T follicular helper cell (primary cell): ENCODE measurements at places on chromosomes 11 and 22.

DNA sequence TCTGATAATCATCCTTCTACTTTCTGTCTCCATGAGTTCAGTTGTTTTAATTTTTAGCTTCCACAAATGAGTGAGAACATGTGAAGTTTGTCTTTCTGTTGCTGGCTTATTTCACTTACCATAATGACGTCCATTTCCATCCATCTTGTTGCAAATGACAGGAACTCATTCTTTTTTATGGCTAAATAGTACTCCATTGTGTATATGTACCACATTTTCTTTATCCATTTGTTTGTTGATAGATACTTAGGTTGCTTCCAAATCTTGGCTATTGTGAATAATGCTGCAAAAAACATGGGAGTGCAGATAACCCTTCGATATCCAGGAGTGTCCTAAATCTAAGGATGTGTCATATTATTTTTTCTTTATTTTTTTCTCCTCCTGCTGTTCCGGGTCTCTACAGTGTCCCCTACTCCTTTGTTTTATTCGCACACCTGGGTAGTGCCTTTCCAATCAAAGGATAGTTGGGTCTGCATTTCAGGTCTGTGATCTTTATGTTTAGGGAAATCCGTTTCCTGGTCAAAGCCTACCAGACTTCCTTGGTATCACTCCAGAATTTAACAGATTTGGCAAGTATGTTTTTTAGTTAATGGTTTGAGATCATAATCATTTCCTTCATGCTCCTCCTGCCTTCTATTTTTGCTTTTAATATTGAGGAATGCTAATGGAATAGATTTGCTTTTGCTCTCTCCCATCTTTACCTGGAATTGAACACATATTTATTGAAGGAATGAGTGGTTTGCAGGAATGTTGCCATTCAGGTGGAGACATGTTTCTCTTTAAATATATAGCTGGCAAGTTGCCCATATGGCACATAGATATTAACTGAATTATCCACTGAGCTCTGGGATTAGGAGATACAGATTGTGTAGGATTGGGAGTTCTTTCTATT, 53.7 kb downstream of the ARHGEF12 start:
- DNase-seq: no peak

- DNase-seq: no peak
These were observed 957.6 kb upstream of the CCDC90B start for GRCh38 chr11:84243629-84244263.

DNA sequence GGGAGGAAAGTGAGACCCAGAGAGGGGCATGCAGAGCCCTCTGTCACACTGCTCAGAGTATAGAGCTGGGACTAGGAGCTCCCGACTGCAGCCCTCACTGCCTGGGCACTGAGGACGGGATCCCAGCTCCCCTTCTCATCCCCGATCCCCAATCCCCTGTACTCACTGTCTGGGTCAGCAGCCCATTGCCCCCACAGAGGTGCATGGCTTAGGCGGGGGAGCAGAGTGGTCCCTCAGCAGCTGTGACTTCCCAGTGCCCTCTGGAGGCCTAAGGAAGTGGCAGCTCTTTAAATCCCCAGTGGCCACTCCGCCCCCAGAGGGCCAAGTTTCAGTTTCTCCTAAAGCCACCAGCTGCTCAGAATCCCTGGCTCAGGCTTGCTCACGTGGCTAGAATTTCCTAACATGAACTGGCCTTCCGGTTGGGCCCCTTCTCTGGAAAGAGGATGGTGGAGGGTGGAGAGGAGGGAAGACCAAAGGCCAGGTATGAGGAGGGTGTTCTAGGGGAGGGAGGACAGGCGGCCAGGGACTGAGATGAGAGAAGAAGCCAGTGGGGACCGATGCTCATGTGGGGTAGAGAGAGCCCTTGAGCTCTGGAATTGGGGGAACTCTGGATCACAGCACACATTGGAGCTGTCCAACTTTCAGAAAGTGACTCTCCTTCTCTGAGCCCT, at the start of gene BATF2:
BATF2 (minus strand) TSS at position 262 of the 671 bp plus-strand sequence; CDS start at position 205, 57 bp downstream.
- DNase-seq: no peak

- no peak for DNase-seq
These were observed 840 bp downstream of the SEZ6L start for GRCh38 chr22:26170112-26170492.

GRCh38 chr11:133506023-133506422, 26.3 kb downstream of the OPCML start:
- DNase-seq: no peak

GRCh38 chr11:12483604-12484003, 106.2 kb downstream of the PARVA start:
- DNase-seq: no peak

DNA sequence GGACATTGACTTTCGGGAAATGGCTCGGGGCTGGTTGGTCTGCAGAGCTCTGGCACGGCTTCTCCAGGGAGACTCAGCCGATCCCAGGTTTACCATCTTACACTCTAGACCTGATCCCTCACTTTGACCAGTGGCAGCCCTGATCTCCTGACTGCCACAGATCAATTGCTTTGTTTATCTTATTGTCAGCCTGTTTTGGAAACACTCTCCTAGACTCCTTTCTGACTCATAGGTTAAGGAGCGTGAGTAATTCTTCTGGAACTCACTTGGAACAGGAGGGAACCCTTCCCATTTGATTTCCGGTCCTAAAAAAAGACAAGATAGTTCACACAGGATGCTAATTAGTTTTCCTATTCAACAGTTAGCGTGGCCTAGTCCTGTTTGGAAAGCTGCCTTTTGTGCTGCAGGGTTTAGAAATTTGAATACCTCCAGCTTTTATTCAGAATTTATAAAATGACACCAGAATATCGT, 16.0 kb upstream of the BMAL1 start:
- DNase-seq: no peak

DNA sequence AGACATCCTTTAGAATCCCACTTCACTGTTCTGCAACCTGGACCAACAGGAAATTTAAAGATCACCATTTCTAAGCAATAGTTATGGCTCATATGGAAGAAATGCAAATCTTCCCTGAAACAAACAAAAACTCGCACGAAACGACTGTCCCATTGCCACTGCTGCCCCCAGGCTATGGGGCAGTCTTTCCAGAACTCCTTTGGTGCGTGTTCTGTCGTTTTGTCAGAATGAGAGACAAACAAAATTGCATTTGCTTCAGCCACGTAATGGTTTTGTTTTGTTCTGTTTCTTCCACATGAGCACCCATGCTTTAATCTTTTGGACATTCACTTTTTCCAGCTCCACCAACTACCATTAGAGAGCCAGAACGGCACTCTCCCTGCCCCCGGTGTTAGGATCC, 10.8 kb upstream of the FBLN1 start:
- no peak for DNase-seq

- DNase-seq: no peak
These were observed 84.4 kb upstream of the FIBIN start for GRCh38 chr11:26909515-26909914.

DNA sequence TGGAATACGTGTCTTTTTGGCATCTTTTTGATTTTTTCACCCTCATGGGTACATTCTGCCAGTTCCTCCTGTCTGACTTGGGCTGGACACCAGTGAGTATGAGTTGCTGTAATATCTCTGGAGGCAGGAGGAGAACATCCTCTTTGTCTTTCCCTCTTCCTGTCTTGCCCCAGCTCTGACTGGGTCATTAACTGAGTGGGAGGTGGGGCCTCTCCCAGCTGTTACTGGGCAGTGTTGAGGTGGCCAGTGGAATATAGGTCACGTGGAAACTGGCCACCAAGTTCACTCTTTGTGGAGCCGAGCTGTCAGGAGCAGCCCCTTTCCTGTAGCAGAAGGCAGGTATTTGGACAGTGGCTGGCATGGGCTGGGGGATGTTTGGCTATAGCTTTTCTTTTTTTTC, 2.2 kb downstream of the GLB1L2 start:
- DNase-seq: no peak

DNA sequence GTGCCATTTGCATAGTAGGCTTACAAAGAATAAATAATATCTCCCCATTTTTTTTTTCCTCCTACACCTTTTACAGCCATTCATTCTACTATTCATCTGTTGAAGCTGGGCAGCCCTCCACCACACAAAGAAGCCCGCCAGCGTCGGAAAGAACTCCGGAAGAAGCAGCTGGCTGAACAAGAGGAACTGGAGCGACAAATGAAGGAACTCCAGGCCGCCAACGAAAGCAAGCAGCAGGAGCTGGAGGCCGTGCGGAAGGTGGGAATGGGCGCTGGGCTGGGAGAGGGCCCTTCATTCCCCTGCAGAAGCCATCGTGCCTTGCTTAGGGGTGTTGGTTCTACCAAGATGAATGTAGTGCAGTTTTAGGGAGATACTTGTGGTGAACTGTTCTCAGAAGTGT, 68.6 kb downstream of the SWAP70 start:
- no peak for DNase-seq

DNA sequence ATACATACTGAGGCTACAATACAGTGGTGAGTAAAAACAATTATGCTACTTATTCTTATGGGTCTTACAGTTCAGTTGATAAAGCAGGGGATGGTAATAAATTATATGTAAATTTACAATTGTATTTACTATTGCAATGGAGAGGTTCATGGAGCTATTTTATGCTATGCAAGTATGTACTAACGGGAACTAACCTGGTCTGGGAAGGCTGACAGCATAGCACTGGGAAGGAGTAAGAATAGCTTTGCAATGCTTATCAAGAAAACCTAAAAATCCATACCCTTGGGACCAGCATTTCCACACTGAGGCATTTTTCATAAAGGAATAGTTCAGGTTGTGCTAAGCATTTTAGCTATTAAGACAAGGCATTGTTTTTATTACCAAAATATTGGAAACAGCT, 700.6 kb downstream of the NELL1 start:
- DNase-seq: no peak

GRCh38 chr22:43993072-43993760, 30.9 kb upstream of the PARVB start:
- peak; percentile 41 for DNase-seq

DNA sequence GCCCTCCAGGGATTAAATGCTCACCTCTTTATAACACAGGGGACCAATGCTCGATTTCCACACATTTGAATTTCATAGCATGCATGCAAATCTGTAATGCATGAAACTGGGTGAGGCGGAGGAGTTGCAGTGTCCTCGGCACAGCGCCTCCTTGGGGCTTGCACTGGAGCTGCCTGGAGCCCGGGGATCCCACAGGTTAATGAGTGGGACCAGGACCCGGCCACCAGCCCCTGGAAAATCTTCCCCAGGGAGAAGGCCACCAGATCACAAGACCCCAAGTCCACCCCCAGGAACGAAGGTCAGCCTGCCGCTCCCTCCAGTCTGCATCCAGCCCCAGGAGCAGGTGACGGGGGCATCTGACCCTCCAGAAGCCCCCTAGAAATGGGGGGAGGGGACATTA, 119.1 kb downstream of the MN1 start:
- no peak for DNase-seq

DNA sequence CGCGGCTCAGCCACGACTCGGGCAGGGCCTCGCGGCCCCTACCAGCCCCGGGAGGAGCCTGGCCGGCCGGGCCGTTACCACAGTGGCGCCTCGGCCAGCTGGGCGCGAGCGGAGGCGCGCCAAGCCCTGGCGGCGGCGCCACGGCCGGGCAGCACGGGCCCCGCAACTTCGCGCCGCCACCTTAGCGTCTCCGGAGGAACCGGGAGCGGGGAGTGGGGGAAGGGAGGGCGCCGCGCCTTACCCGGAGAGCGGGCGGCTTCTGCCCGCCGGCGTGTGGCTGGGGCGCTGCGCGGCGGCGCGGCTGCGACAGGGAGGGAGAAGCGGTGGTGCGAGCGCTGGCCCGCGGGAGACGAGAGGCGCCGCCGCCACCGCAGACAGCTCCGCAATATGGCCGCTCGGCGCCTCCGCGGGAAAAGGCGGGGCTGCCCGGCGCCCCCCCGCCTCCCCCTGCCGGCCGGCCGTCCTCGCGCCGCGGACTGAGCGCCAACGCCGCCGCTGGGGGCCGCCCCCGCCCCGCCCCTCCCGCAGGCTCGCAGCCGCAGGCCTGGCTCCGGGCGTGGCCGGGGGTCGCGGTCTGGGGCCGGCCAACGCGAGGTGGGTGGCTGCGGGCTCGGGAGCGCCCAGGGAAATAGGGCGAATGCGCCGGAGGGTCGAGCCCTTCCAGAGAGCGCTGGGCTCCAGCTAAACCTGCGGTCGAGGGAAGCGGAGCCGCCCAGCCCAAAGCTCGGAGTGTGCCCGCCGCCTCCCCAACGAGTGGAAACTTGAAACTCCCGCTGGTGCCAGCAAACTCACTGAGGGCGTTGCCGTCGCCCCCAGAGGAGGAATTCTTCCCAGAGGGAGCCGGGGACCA, at the start of gene RDX:
RDX (minus strand) TSS at position 389 of the 850 bp plus-strand sequence. CDS start 16,922 bp downstream, outside the sequence.
- DNase-seq: peak; percentile 29

DNA sequence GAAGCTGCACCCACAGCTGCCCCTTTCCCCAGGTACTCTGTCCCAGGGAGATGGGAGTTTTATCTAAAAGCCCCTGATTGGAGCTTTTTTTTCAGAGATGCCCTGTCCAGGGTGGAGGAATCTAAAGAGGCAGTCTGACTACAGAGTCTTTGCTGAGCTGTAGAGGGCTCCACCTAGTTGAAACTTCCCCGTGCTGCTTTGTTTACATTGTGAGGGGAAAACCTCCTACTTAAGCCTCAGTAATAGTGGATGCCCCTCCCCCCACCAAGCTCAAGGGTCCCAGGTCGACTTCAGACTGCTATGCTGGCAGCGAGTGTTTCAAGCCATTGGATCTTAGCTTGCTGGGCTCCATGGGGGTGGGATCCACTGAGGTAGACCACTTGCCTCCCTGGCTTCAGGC, 470.1 kb upstream of the LARGE1 start:
- no peak for DNase-seq

DNA sequence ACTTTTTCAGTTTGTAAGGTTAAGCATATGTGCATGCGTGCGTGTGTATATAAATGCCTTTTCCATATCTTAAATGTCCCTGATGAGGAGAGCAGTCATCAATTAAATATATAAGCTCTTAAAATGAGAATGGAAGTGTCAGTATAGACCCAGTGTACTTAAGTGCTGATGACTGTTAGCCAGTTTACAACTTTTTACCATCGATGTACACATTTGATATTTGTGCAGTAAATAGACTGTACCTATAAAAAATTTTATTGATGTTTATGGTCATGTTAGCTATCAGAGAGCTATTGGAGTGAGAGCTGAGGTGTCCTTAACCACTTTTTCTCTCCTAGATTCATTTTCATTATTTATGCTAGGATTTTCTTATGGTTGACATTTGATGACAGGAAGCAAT, 45.4 kb downstream of the TRAF6 start:
- no peak for DNase-seq

DNA sequence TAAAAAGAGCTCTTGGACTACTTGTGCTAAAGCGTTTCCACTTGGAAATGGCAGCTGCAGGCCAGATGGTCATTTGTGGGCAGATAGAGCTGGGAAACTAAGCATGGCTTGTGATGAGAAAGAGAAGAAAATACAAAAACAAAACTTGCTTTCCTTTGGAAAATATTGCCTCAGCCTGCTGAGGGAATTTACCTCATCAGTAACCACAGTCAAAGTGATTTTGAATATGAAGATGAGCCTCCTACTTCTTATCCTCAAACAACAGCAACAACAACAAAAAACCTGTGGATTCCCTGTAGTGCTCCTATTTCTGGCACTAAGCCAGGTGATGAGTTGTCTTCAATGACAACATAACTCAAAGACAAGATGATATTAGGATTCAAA, 62.7 kb upstream of the FIBIN start:
- DNase-seq: no peak
